ENCODE measurements at places on chromosomes 7 and 10. TPM values are rescaled to one million over a fixed set of nuclear protein-coding genes. Genes with fewer than 3 reads are reported as not detected.

The PRR15 gene
- 6.6 TPM for total RNA-seq

- no peak for DNase-seq
Observed at GRCh38 chr10:6134099-6134823, 45.4 kb downstream of the RBM17 start.

- no peak for DNase-seq
Observed at GRCh38 chr7:78323118-78323517, 524.5 kb downstream of the PHTF2 start.

- no peak for DNase-seq
Observed at GRCh38 chr7:130346941-130347340, 2.3 kb downstream of the CPA5 start.

DNA sequence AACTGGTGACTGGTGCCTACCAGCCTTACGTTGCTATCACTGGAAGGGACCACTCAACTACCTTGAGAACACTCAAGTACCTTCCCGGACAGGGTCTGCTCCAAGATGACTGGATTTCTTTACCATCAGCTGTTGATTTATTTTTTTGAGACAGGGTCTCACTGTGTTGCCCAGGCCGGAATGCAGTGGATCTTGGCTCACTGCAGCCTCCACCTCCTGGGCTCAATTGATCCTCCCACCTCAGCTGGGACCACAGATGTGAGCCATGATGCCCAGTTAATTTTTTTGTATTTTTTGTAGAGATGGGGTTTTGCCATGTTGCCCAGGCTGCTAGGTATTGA lies 45.2 kb upstream of the DLG5 start:
- no peak for DNase-seq
